SHP77 treated with DMSO at 0.1 percent for 48 hours (cell line): ENCODE measurements at places on chromosomes 2 and 18.

- no peak for DNase-seq
Observed at GRCh38 chr18:13558124-13558523, 168.2 kb downstream of the FAM210A start.

DNA sequence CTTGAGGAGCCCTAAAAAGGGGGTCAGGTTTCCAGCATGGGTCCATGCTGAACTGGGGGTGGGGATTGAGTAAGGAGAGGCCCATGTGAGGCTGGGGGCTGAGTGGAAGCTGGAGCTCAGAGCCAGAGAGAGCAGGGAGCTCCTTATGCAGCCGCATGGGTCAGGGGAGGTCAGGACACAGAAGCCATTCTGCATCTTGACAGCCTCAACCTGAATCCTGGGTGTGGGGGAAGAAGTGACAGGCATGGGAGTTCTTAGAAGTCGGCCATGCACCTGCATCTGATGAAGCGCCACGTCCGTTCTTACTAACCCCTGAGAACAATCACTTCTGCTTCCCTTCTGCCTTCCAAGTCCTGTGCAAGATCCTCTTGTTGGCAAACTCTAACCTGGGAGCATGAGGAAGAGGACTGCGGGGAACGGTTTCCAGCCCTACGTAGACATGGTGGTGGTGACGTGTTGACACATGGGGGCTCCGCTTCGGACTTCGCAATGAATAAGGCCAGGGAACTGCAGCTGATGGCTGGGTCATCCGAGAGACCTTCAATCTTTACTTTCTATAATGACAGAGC, 22.3 kb downstream of the GNLY start:
- no peak for DNase-seq

- no peak for DNase-seq
Observed at GRCh38 chr2:135169900-135170753, 118.0 kb downstream of the RAB3GAP1 start.

DNA sequence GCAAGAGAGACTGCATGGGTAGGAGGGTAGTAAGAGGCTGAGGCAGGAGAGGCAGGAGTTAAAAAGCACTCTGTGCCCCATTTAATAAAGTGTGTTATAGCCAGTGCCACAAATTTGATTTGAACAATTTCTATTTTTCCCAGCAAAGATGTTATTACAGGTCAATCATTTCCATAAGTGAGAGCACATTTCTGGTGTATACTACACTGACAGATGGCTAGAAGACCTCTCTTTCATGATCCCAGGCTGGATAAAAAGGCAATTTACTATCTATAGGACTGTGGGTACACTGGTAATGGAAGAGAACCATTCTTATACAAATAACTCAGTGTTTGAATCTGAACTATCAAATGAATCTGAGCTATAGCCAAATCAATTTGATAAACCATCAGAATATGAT, 176.2 kb downstream of the FSHR start:
- no peak for DNase-seq

DNA sequence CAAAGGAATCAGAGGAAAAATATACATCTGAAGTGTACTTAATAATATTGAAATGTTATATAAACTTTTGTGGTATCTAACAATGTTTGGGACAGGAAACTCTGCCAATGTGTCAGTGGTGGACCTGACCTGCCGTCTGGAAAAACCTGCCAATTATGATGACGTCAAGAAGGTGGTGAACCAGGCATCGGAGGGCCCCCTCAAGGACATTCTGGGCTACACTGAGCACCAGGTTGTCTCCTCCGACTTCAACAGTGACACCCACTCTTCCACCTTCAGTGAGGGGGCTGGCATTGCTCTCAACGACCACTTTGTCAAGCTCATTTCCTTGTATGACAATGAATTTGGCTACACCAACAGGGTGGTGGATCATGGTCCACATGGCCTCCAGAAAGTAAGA, 32.6 kb downstream of the CALCRL start:
- no peak for DNase-seq

- DNase-seq: no peak
Observed at GRCh38 chr2:176542476-176542875, 273.2 kb downstream of the MTX2 start.

GRCh38 chr2:192443831-192444230, 249.1 kb upstream of the TMEFF2 start:
- DNase-seq: no peak

GRCh38 chr2:64943387-64944150, 45.6 kb upstream of the SLC1A4 start:
- DNase-seq: no peak

DNA sequence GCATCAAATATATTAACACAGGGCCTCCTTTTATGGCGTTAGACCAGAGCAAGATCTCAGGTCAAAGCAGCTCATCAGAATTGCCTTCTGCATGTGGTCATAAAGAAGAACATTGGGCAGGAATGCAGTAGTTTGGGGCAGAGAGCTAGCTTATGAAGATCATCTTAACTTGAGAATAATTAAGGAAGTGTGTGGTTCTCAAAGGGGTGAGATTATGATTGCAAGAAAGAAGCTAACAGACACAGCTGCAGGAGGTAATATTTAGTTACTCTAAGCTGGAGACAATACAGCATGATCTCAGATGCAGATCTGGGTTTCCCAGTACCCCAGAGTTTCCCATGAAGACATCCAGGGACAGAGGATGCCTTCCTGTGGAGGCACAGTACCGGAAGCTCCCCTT, 91.6 kb downstream of the TTC27 start:
- DNase-seq: no peak

DNA sequence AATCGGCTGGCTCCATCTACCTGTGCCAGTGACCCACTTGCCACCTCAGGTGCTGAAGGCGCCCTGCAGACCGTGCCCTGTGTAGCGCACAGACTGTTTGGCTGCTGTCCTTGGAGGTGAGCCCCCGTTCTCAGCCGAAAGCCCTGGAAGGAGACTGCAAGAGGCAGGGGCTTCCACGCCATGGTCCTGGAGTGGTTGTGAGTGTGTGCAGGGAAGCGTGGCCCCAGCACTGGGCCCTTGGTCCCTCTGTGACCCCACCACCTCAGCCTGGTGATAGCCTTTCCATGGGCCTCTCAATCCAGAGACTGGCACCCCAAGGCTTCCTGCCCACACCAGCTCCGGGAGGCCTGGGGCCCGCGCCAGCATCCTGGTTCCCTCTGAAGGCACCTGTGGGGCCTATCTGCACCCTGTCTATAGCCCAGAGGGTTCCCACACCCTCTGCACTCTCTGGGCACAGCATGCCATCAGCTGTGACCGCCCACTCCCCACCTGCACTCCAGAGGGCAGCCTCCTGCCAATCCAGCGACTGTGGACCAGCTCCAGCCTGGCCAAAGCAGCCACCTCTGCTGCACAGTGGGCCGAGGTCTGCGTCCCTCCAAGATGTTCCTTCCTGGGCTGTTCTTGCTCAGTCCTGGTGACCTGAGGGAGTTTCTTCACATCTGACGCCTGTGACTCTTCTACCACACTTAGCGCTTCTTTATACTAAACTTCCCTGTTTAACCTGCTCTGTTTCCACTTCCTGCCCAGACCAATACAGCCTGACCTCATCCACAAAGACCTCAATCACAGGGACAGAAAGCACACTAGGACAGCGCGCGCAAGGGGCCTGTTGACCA, 109.5 kb downstream of the EIPR1 start:
- no peak for DNase-seq

GRCh38 chr2:223532712-223533111, 69.4 kb downstream of the SCG2 start:
- DNase-seq: no peak

GRCh38 chr2:149490296-149490695, 97.3 kb downstream of the MMADHC start:
- no peak for DNase-seq

GRCh38 chr2:107588181-107588580, 238.5 kb upstream of the RGPD4 start:
- DNase-seq: no peak

DNA sequence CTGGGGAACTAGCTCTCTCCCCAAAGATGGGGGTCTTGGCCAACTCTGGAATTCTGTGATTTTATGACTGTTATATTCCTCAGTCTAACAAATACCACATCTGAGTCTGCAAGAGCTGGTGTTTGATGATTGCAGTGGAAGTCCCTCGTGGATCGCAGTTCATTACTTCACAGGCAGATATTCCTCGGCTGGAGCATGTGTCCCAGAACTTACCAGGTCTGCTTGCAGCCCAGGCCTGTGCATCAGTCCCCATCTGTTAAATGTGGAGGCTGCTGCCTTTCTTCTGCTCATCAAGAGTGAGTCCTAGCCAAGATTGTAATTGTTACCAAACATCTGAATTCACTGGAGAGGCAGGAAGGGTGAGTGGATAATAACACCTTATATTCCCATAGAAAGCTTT, 55.5 kb downstream of the PRKCE start:
- no peak for DNase-seq

GRCh38 chr2:127634066-127634617, 11.8 kb upstream of the GPR17 start:
- peak; percentile 33 for DNase-seq

DNA sequence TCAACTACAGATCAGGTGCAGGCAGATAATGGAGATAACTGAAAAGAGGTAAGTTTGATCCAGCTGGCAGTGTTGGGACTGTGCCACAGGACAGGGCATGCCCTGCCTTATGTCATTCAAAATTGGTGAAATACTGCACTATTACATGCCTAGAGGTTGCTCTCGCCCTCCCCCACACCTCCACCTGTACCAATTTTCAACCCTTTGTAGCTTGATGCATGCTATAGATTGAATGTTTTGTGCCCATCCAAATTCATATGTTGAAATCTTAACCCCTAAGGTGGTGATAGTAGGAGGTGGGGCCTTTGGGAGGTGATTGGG, 72.1 kb upstream of the LYPD6B start:
- DNase-seq: no peak

DNA sequence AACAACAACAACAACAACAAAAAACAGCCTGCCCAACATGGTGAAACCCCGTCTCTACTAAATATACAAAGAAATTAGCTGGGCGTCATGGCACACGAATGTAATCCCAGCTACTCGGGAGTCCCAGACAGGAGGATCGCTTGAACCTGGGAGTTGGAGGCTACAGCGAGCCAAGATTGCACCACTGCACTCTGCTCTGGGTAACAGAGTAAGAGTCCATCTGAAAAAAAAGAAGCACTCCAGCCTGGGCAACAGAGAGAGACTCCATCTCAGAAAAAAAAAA, 344.1 kb upstream of the PLGLB2 start:
- DNase-seq: no peak

DNA sequence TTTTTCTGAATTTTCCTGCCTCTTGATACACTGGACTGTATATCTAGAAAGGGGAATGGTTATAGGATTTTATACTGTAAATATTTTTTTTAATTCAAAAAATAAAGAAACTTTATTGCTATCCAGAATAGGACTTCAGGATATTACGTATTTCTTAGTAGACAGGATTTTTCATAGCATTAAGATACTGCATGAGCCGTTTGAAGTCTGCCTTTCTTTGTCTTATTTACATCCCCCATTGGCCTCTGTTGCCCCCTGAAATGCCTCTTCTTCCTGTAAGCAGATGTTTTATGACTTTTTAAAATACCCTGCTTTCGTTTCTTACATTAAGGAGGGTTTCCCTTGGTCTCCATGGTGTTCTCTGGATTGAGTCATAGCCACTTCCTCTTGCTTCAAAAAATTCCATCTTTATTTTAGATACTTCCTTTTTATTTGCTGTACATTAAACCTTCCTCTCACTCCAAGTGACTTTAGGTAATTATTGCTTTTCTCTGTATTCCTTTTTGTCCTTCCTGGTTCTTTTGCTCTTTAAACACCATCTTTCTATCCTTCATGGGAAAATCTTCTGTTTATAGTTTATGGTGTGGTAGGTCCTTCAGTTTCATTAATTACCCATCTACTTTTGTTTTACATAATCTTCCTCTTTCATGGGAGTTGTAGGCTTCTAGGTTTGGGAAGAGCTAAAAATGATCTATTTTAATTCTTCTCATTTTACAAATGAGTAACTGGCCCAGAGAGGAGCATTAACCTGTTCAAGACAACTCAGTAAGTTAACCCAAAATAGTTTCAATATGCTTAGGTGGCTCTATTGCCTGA, 72.6 kb downstream of the ZNF532 start:
- DNase-seq: no peak

DNA sequence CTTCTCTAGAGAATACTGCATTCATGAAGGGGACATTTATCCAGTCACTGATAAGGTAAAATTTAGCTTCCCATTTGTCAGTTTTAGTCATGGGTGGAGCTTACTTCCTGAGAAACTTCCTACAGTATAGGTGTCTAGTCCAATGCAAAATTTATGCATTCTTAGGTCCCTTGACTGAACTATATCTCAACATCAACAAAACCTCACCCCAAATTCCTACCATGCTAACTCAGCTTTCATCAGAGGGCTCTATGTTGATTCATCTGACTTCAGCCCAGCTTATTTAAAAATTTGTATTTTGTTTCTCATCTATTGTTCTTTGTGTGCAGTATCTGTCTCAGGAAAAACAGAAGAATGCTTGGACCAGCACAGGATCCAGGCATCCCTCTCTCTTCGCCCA, 296.4 kb upstream of the ACVR2A start:
- no peak for DNase-seq

GRCh38 chr2:159366538-159366937, 80.0 kb upstream of the WDSUB1 start:
- no peak for DNase-seq

GRCh38 chr2:142586693-142587580, 290.5 kb upstream of the KYNU start:
- DNase-seq: no peak

GRCh38 chr2:227324642-227324994, 433 bp upstream of the MFF start:
- no peak for DNase-seq

DNA sequence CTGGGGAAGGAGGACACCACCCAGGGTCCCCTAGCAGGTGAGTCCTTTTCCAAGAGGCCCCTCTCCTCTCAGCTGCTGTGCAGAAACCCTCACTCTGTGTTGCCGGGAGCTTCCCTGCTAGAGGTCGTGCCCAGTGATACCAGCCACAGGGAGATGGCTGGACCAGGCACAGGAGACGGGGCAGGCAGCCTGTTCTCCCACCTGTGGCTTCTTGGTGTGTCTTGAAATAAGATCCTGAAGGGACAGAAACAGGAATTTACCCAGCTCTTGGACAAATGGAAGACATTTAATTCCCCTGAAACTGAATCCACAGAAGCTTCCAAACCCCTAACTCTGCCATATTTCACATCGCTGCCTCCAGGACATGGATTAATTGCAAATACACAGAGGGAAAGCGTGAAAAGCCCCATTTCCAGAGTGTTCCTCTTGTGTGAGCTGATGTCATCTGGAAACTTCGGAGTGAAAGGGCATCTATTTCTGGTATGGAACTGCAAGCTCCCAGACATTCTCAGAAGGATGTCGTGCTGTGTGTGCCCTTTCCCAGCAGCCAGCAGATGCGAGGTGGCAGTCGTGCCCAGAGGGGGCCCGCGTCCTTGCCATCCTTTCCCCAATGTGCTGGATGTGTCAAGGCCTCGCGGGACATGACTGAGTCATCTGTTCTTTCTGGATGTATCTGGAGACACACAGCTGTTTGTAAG, 177.7 kb downstream of the SEPTIN10 start:
- DNase-seq: no peak

- no peak for DNase-seq
Observed at GRCh38 chr2:18907508-18907907, 318.1 kb upstream of the NT5C1B start.
